ENCODE measurements at places on chromosomes 1 and 21.

DNA sequence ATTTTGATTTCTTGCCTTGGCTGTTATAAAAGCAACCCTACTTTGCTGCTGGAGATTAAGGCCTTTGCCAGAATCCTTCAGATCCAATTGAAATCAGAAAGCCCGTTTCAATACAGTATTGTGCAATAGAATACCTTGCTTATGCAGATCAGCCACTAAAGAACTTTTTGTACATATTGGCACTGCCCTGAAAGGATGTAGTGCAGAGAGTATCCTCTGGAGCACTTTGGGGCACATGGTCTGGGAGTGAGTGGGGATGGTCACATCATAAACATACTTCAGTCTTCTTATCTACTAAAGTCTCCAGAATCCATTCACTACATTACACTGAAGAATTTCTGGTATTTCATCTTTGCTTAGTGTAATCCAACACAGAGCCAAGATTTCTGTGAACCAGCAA is 189.0 kb downstream of the CENPF start:
- no peak for DNase-seq

GRCh38 chr1:112718691-112719418 is 3.7 kb upstream of the PPM1J start:
- DNase-seq: peak; percentile 74

DNA sequence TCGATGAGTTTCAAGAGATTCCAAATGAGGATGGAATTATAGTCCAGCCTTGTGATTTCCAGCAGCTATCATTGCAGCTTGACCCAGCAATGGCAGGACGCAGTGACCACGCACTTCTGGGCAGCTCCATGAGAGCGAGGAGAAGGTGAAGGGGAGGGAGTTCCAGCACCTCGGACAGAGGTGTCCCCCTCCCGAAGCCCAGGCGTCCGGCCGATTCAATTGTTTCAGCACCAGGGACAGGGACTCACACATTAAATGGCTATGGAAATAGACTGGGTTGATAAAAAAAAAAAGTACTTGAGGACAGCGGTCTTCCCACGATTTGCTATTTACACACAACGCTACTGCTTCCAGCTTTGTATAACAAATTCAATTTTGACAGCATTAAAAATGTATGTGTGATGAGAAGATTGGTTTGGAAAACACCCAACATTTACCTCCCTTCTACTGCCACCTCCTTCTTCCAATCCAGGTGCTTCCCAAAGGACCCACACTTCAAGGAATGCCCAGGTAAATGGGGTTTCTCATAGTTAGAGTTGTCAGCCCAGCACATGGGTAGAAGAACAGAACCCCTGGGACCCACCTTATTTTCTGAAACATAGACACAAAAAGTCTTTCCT is 71.8 kb downstream of the DISP3 start:
- peak; percentile 75 for DNase-seq

- no peak for DNase-seq
Observed at GRCh38 chr1:39564340-39564739, 12.2 kb downstream of the PABPC4 start.

GRCh38 chr1:214546886-214547641 is 4.3 kb downstream of the PTPN14 start:
- DNase-seq: no peak

- DNase-seq: no peak
Observed at GRCh38 chr1:158080066-158080465, 86.6 kb downstream of the KIRREL1 start.

GRCh38 chr1:86089765-86090164 is 66.8 kb downstream of the COL24A1 start:
- DNase-seq: no peak

GRCh38 chr1:58586271-58586670 is 9.2 kb upstream of the TACSTD2 start:
- DNase-seq: no peak

DNA sequence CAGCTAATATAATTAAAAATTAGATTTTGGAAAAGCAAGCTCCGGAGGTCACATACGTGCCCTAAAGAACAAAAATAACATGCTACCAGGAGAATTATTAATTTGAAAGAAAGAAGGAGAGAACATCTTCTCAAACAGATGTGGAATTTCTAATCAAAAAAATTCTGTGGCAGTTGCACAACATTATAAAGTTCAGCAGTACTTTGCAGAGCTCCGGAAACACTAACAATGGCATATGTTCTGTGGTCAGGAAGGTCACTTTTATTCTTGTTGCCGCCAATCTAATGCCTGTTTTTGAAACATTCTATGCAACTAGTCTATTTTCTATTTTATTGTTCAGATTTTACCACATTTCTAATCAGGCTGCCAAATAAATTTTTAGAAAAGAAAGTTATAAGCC is 186.8 kb downstream of the SMYD3 start:
- DNase-seq: no peak

DNA sequence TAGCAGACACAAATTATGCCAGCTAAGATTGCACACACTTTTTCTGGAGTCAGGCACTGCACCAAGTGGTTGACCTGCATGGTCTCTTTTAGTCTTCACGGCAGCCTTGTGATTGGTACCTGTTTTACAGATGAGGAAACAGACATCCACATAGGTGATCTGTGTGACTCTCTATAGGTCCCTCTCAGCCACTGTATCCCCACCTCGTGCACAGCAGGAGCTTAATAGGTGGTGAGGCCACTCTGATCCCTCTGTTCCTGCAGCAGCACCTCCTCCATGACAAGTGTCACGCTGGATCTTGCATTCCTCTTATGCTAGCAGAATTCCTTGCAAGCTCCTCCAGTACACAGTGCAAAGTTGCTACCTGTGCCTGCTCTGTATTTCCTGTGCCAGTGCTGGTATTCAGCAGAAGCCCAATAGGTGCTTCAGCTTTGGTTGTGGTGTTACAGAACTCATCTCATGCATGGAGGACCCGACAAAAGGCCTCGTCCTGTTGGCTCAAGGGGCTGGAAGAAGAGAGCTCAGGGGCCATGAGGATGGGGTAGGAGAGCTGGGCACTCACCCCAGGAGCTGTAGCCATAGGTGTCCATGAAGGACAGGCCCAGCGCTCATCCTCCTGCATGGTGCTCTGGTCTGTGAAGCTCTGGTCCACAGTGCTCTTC is 546.7 kb downstream of the PTPRU start:
- no peak for DNase-seq

Data from M059J (cell line).